DMS79 treated with DMSO at 0.1 percent for 48 hours (cell line): ENCODE measurements at places on chromosomes 11 and 22.

GRCh38 chr11:123174196-123175183 is 20.6 kb downstream of the CLMP start:
- DNase-seq = no peak

DNA sequence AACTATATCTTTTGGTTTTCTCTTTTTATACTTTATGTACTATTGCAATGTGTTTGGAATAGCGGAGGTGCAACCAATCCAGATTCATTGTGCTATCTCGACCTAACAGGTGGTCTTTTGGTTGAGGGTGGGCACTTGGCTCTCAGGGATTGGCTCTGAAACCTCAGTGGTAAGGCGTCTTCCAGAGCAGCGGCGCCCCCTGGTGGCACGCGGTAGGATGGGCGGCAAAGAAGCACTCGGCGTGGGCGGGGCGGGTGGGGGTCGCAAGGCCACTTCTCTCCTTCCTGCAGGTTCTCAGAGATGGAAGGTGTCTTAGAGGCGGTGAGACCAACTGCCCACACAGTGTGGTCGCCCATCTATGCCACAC is 19.2 kb upstream of the PLET1 start:
- DNase-seq = peak; percentile 84

- no peak for DNase-seq
These were observed 84.2 kb downstream of the FBXO7 start for GRCh38 chr22:32558681-32559355.

DNA sequence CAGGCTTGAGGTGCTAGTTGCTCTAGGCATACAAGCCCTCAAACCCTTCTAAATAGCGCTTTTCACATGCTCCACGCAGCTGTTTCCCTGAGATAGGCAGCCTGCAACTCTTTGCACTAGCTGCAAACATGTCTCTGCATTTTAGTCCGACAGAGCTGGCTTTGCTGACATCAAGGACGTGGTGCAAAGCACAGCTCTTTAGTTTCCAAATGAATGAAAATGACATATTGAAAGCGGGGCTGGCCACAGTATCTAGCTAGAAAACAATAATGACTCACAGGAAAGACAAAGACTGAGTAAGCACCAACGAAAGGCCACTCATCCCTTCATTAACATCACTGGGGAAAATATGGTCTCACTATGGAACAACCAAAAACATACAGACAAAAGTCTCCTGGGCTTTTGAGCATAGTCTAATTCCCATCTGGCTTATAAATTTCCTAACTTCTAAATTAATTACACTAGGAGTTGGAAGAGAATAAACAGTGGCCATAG is 15.3 kb upstream of the ZC3H12C start:
- no peak for DNase-seq

DNA sequence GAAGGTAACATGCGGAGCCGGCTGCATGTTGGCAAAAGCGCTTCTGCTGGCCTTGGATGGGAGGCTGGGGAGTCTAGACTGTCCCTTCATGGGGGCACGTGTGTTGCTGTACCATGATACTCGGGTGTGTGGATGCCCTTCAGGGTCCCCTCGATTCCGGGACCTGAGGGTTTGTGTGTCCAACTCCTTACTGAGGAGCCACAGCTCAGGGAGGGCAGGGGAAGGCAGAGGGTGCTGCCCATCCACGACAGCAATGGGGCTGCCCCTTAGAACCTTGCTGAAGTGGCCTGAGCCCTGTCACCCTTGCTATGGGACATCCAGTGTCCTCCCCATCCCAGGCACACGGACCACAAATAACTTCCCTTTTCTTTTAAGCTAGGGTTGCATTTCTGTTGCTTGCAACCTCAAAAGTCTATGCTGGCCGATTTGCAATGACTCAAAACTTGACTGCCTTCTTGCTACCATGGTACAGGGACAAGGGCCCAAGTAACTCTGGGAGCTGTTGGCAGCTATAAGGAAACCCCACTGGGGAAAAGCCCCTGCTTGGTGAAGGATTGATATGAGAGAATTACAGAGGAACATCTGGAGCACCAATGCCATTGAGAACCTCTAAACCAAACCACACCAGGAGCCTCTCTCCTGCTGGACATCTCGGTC is 43.8 kb downstream of the RTL6 start:
- DNase-seq = no peak
